Myocyte (in vitro differentiated cells): ENCODE measurements at places on chromosomes 3 and 15. TPM values are rescaled to one million over a fixed set of nuclear protein-coding genes. Genes with fewer than 3 reads are reported as not detected.

Gene EXD1
- not detected in 2 replicates for total RNA-seq

Gene ISY1
- 29.9 and 39.4 TPM in 2 replicates for total RNA-seq

Gene COL6A5
- total RNA-seq = not detected in 2 replicates

Gene FBXL22
- 26.5 and 39.5 TPM in 2 replicates for total RNA-seq

Gene SMAD6
- total RNA-seq = 2.5 and 3.5 TPM in 2 replicates

Gene GHRL
- not detected in 2 replicates for total RNA-seq

Gene SLC24A5
- total RNA-seq = not detected in 2 replicates

Gene REC114
- total RNA-seq = not detected in 2 replicates

Gene CNTN4
- not detected in 2 replicates for total RNA-seq

Gene CIP2A
- total RNA-seq = 5.6 and 5.8 TPM in 2 replicates

Gene CGGBP1
- total RNA-seq = 75.2 and 77.0 TPM in 2 replicates

Gene PIF1
- total RNA-seq = 8.9 and 13.5 TPM in 2 replicates

Gene KNG1
- total RNA-seq = not detected in 2 replicates

Gene SLC27A2
- total RNA-seq = not detected in 2 replicates

Gene CATSPER2
- total RNA-seq = 0.16 and 0.62 TPM in 2 replicates

Gene MESP2
- total RNA-seq = 0.24 and 0.42 TPM in 2 replicates

- no peak for DNase-seq
These were observed 140.7 kb downstream of the VPS8 start for GRCh38 chr3:184952671-184953070.

DNA sequence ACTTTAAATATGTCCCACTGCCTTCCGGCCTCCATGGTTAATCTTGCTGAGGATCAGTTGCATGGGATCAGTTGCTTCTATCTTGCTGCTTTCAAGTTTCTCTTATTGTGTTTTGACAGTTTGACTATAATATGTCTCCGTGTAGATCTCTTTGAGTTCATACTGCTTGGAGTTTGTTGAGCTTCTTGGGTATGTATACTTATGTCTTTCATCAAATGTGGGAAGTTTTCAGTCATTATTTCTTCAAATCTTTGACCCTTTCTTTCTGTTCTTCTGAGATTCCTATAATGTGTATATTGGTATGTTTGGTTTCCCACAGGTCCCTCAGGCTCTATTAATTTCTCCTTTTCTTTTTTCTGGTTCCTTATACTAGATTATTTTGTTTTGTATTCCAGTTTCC lies 30.8 kb downstream of the PCCB start:
- no peak for DNase-seq

DNA sequence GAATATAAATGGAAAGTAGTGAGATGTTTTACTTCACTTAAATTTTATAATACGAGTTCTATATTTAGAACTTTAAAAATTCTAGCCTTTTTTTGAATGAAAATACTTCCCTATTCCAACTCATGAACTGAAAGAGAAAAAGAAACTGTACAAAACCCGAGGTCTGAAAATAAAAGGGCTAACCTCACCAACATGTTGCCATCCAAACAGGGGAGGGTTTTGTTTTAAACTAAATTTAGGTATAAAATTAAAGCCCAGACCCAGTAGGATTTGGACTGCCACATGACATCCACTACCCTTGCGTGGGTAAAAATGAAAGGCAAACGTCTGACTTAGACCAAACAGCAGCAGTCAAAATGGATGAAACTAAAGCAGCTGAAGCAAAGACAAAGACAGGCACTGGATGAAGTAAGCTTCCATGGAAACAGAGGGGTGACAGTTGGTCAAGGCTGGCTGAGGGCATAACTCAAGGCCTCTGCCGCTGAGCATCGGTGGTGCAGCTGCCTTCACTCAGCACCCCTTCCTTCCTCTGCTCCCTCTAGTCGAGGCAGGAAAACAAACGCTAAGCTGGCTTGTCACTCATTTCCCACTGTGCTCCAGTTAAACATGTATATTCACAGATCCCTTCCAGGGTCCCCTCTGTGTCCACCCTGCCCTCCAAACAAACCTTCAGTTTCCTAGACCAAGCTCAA lies 58.1 kb downstream of the TM4SF4 start:
- DNase-seq = peak; percentile 90

- DNase-seq = peak; percentile 63
These were observed 17.8 kb upstream of the NR2E3 start for GRCh38 chr15:71792521-71792920.

GRCh38 chr3:68007621-68008226 lies 353.3 kb upstream of the SUCLG2 start:
- DNase-seq = no peak

DNA sequence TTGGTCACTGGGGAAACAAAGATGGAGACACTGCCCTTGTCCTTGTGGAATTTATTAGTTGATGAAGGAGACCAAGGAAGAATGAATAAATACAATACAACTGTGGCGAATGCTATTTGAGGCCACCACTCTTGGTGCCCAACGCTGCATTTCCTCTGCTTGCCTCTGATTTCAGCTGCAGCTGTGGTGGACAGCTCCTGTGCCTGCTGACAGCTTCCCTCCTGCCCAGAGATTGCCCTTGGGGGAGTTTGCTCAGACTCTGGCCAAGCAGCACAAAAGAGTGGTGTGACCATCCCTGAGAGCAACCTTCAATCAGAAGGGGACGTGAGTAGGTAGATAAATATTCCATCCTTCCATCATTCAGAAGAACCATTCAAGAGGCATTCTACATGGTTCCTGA lies 64.6 kb upstream of the FHIT start:
- DNase-seq = peak; percentile 13

- DNase-seq = peak; percentile 68
These were observed 54.5 kb downstream of the ST3GAL6 start for GRCh38 chr3:98817547-98818041.

DNA sequence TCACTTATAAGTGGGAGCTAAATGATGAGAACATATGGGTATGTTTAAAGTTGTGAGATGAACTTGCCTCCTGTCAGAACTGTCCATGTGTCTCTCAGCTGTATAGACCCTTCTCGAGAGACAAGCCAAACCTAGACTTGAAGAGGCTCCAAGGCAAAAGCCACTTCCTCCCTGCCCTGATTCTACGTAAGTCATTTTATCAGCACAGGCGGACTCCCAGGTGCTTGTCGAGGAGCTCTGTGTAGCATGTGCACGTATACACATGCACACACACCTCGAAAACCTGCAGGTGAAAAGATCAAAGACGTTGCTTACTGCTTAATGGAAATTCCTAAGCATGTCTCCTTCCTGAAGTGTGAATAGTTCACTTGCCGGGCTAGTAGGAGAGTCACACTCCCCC lies 5.6 kb upstream of the CLEC3B start:
- DNase-seq = no peak

DNA sequence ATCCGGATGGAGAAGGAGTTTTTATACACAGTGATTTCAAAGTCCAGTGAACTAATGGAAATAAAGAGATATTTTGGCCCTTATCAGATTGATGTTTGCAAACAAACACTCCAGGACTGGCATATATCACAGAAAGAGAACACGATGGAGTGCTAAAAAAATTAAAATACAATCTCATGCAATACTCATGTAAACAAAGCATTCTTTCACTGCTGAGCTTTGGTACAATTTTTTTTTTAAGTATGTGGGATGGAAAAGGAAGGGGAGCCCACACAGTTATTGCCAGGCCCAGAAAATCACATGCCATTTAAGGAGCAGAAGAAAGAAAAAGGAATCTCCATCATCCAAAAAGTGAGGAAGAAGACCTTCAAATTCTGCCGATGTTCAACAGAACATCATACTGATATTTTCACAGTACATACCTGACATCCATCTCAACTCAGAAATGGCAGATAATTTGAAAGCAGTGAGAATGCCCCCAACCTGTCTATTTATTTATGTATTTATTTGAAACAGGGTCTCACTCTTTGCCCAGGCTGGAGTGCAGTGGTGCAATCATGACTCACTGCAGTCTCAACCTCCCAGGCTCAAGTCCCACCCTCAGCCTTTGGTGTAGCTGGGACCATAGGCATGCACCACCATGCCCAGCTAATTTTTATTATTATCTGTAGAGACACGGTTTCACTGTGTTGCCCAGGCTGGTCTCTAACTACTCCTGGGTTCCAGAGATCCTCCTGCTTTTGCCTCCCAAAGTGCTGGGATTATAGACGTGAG lies 107.5 kb upstream of the SLC2A2 start:
- DNase-seq = no peak

GRCh38 chr3:27431116-27431515 lies 53.1 kb downstream of the SLC4A7 start:
- peak; percentile 75 for DNase-seq

DNA sequence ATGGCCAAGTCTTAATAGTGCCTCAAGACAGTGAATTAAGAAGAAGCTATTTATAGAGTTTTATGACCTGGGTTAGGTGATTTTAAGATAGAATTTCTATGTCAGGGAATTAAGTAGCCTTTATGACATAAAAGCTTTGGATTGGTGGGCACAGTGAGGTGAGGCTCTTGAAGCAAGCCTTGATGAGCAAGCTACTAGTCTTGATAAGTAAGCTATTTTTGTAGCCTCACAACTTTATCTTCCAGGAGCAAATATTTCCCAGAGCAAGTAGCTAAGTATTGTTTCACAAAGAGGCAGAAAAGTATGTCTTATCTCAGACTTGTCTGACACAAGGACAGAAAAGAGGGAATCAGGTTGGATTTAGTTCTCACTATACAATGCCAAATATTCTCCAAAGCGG lies 491.7 kb upstream of the RASGRP1 start:
- DNase-seq = no peak

GRCh38 chr3:110946810-110947209 lies 124.8 kb upstream of the NECTIN3 start:
- no peak for DNase-seq

GRCh38 chr15:100016632-100017031 lies 283.4 kb upstream of the LYSMD4 start:
- peak; percentile 49 for DNase-seq

GRCh38 chr3:104436506-104436905 lies 930.2 kb upstream of the ALCAM start:
- no peak for DNase-seq

DNA sequence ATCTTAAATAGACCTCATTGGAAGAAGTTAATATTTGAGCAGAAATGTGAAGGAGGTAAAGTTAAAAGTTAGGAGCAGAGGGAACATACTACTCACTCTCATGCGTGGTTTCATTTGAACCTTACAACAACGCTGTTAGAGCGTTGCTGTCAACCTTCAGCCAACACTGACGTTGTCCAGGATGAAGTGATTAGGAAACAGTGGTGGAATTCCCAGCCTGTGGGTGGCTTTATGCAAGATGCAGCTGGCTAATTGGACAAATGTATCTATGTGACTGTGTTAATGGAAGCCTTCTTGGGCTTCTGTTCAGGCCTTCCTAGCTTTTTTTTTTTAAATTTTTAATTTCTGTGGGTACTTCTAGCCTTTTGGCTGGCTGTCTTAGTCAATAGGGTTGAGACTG lies 40.5 kb downstream of the PTPRG start:
- DNase-seq = no peak

- DNase-seq = no peak
These were observed 9.3 kb downstream of the RAB7A start for GRCh38 chr3:128735287-128735686.

DNA sequence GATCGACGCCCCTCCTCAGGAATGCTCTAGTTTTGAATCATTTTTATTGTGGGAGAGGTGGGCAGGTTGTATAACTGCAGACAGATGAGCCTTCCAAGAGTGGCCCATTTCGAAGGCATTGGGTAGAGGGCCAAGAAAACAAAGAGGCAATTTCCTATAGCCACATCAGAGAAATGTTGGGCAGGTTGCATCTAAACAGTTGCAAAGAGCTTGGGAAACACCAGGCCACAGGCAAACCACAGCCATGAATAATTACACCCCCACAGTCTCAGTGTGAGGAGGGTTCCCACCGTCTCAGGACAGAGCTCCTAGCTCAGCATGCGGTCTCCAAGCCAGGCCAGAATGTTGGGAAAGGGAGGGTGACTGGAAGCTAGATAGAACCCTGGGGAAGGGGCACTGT lies 257.3 kb downstream of the ABHD5 start:
- peak; percentile 68 for DNase-seq

DNA sequence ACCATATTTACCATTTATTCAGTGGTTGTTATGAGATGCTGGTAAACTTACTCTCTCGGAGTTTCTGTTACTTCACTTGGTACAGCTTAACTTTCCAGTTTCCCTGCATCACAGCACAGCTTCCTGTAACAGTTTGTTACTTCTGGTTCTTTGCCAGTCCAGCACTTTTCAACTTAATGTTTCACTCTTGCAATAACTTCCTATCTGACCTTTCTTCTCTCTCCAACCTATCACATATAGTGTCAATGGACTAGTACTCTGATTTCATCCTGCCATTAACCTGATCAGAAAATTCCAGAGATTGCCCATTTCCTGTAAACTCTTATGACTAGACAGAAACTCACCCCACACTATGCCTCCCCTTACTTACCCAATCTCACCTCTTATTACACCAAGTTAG lies 3.9 kb upstream of the ATP11B start:
- no peak for DNase-seq

- DNase-seq = no peak
These were observed 445.1 kb upstream of the RASGRP1 start for GRCh38 chr15:39009740-39010139.

DNA sequence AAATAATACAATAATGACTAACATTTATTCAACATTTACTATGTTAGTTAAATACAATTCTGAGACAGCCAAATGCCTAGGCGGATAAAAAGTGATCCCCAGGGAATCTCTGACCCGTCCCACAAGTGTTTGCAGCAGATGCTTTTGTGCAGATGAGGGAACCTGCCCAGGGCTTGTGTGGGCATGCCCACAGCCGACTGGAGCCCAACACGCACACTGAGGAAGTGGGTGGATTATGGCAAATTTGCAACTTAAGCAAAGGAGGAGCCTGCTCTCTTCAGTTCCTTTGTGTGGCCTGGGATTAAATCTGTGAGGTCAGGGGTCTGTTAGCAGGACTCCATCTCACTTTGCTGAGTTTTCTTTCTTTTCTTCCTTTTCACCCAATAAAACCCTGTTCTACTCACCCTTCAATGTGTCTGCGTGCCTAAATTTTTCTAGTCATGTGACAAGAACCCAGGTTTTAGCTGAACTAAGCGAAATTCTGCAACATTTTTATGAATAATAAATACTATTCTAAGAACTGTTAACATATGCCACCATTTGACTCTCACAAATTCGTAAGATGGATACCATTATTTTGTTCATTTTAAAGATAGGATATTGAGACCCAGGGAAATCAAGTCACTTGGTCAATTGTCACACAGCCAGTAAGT lies 13.9 kb upstream of the RTP1 start:
- DNase-seq = peak; percentile 75

- no peak for DNase-seq
These were observed 547.6 kb upstream of the AGTR1 start for GRCh38 chr3:148150141-148150540.

DNA sequence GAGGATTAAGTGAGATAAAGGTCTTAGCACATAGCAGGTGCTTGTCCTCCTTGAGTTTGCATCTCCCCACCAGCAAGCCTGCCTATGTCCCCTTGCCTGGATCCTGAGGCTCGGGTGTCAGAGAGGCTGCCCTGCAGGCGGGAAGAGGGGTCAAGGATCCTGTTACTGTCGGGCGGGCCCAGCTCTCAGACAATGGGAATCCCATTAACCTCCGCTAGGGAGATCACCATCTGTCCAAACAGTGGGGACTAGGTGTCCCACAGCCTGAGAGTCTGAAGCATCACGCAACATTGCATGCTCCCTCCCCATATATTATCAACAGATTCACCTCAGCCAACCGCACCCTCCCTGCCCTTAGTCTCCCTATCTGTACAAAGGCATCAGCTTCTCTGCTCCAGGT lies 151.4 kb downstream of the FBLN2 start:
- no peak for DNase-seq
